Left kidney (tissue), 8 donors: ENCODE measurements at places on chromosomes 6 and 20.
A peak's percentile ranks its signal among the peaks of the same experiment; 100 is the strongest.

- DNase-seq = no peak
These were observed 83.7 kb downstream of the CHMP4B start for GRCh38 chr20:33894798-33895197.

DNA sequence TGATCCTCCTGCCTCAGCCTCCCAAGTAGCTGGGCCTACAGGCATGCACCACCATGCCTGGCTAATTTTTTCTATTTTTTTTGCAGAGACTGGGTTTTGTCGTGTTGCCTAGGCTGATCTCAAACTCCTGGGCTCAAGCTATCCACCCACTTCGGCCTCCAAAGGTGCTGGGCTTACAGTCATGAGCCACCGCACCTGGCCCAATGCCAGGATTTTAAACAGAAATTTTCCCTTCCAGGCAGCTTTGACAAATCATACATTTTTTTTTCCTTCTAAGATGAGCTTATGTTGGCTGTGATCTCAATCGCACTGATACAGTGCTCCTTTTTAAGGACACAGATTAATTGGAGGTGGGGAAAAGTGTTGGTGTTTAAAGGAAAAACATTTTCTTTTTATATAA is 73.2 kb upstream of the CD2AP start:
- DNase-seq = no peak

DNA sequence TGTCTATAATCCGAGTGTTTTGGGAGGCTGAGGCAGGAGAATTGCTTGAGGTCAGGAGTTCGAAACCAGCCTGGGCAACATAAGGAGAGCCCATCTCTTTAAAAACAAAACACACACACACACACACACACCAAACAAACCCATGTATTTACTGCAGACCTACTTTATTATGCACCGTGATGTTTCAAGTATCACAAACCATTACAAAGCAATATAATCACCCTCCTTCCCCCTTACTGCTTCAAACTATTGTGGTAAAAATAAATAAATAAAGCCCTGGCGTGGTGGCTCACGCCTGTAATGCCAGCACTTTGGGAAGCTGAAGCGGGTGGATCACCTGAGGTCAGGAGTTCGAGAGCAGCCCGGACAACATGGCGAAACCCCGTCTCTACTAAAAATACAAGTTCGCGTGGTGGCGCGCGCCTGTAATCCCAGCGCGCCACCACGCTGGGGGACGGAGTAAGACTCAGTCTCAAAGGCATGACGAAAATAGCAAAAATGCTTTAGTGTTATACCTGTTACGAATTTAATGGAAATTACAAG is 1.5 kb downstream of the TBCC start:
- no peak for DNase-seq

GRCh38 chr20:56249244-56249955 is 868 bp downstream of the MC3R start:
- DNase-seq = no peak

GRCh38 chr6:123352279-123352678 is 284.5 kb downstream of the TRDN start:
- no peak for DNase-seq

DNA sequence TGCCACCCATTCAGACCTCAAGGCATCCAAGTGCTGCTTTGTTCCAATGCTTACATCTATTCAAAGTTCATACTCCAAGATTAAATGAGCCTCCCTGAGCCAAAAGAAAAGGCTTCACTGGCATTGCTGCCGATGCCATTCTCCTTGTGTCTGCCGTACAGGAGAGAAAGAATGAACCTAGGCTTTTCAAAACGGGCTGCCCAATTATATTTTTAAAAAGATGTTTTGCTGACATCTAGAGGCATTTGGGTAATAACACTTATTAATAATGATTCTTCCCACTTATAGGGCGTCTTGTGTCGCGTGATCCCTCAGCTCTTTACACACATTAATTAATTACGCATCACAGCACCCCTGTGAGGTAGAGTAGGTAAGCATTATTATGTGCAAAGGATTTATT is 545.6 kb downstream of the PKHD1 start:
- DNase-seq = peak; percentile 19

- no peak for DNase-seq
These were observed 11.0 kb upstream of the CFAP206 start for GRCh38 chr6:87396595-87397392.

DNA sequence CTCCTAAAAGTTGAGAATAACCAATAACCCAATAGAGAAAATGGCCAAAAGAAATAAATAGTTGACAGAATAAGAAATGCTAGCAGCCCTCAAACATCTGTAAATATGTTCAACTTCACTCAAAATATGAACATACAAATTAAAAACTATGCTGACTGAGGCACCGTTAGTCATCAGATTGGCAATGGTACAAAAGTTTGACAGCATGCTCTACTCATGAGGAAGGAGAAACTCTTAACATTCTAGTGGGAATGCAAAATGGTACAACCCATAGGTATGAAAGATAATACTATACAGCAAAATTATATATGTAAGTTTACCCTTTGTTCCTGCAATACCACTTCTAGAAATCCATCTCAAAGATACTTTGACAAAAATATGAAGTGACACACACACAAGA is 1.6 kb upstream of the ZSCAN12 start:
- no peak for DNase-seq

- DNase-seq = no peak
These were observed 38.2 kb downstream of the PMEPA1 start for GRCh38 chr20:57671662-57672061.

- no peak for DNase-seq
These were observed 107.4 kb downstream of the TFAP2A start for GRCh38 chr6:10307476-10307875.

GRCh38 chr6:135675862-135676261 is 175.6 kb upstream of the PDE7B start:
- peak; percentile 66 for DNase-seq

DNA sequence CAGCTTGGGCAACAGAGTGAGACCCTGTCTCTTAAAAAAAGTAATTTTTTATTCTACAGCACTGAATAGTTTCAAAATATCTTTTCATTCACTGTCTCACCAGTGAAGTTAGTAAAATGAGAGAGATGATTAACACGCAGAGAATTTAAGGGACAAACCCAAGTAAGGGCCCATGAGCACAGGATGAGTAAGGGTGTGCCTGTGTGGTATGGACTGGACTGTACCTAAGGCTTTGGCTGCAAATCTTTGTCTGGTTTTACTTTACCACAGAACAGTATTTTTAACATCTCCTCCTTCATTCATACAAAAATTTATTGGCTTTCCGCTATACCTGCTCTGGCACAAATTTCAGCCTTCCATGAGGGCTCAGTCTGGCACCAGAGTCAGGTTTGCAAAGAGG is 433.3 kb downstream of the UTRN start:
- no peak for DNase-seq
